ENCODE measurements at places on chromosomes 11 and 22.

DNA sequence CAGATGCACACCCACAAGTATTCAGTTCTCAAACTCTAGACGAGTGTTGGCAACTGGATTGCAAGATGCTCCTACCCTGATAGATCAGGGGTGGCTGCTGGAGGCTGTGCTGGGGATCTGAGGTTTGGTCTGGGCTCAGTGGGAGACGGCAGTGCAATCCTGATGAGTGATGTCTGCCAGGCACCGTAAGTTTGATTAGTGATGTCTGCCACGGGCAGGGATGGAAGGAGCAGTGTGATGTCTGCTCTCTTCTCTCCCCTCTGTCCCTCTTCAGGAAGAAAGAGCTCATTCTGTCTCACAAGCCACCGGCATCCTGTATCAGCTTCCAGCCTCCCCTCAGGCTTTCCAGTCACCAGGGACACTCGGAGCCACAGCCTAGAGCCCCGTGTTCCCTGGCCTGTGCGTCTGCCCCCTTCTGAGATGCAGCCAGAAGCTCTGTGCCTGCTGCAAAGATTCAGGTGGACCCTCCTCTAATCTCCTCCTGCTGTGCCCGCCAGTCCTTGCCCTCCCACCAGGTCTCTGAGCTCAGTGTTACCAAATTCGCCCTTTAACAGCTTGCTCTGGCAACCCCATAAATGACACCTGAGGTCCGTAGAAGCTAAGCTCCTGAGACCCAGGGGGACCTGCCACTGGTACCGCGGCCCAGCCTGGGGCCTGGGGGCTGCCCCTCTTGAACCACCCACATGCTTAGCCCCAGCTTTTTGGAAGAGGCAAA, 19.9 kb downstream of the TP53I11 start:
- DNase-seq = no peak

GRCh38 chr11:3738241-3738640, 59.1 kb downstream of the NUP98 start:
- DNase-seq = no peak

GRCh38 chr11:3222003-3222855, 3.6 kb upstream of the MRGPRG start:
- DNase-seq = no peak

DNA sequence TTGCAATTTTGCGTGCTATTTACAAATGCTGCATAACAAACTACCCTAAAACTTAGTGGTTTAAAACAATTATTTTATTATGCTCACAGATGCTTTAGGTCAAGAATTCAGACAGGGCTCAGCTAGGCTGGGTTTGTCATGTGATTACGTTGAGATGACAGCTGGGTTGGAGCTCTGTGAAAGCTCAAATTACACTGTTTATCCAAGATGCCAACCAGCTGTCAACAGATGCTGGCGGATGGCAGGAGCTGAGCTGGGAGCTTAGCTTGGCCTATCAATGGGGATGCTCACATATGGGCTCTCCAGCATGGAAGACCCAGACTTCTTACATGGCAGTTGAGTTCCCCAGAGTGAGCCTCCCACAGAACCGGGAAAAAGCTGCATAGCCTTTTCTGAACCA, 62.7 kb downstream of the STK33 start:
- no peak for DNase-seq

DNA sequence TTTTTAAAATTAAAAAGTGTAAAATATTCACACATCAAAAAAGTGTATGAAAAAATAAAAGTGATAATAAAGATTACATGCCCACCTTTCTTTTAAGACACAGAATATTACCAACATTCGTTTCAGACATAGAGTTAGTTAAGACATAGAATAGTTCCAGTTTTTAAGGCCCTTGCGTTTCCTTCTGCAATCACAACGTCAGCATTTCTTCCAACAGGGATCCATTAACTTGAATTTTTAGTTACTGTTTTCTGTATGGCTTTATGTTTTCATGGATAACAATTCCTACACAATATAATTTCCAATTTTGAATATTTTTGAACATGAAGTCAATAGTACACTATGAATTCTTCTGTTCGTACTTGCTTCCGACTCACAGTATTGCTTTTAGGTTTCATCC, 170.8 kb upstream of the C11orf87 start:
- DNase-seq = no peak

DNA sequence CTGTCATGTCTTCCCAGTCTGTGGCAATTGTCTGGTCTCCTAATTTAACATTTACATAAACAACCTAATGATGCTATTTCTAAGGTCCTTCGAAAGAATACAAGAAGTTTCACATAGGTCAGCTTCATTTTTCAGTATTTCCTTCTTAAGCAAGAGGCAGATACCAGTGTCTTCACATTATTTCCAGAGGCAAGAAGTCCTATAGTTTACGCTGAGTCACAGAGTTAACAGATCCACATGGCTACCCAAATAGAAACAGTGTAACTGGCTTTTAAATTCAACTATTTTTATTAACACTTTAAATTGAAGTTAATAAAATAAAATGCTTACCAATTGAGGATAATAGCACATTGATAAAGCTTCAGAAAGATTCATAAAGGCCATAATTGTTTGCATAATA, 10.9 kb downstream of the PRRG4 start:
- DNase-seq = no peak

DNA sequence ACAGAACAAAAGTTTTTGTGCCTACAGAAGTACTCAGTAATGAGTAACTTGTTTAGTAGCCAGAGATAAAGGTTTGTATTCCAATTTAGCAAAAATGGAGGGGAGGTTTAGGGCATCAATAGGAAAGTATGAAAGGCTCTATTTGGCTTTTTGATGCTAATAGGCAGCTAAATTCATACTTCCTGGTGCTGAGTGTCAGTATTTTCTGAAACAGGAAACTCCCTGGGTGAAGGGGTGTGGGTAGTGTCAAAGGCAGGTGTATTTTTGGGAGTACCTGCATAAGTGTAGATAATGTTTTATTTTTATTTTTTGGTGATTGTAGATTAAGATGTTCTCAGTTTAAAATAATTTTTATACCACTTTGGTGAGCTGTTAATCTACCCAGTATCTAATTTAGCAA, 29.3 kb upstream of the MMP7 start:
- peak; percentile 56 for DNase-seq

DNA sequence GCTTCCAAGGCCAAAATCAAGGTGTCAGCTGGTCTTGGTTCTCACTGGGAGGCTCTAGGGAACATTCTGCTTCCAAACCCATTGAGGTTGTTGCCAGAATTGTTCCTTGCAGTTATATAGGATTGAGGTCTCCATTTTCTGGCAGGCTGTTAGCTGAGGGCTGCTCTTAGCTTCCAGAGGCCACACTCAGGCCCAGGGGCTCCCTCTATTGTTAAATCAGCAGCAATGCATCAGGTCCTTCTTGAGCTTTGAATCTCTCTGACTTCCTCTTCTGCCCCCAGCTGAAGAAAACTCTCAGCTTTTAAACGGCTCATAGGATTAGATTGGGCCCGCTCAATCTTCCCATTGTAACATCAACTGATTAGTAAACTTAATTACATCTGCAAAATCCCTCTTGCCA, 39.3 kb upstream of the BSX start:
- DNase-seq = peak; percentile 71

All from germinal center (tissue), 1 donor.